ENCODE measurements at places on chromosomes 16 and 17.

DNA sequence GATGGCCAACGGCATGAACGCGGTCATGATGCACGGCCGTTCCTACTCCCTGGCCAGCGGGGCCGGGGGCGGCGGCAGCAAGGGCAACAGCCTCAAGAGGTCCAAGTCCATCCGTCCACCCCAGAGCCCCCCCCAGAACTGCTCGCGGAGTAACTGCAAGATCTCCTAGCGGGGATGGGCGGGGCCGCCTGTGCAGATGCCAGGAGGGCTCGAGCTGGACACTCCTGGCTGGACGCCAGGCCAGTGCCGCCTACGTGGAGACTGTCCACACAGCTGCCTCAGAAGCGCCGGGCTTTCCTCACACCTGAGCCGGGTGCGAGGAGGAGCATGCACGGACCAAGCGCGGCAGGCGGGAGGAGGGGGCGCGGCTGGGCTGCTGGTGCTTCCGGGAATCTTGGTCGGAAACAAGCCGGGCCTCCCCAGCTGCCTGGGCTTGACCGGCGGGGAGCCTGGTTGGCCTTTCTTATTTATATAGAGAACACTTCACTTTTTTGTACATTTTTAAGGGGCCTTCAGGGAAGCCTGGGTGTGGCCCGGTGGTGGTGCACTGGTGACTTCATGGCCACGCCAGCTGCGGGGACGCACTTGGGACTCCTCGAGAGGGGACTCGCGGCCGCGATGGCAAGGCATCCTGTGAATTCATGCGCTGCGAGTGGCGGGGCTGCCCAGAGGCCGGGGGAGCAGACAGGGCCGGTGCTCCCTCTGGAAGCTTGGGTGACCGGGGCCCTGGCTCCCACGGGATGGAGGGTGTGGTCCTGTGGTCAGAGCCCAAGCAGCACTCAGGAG is 3.1 kb upstream of the WFIKKN1 start:
- DNase-seq = no peak

DNA sequence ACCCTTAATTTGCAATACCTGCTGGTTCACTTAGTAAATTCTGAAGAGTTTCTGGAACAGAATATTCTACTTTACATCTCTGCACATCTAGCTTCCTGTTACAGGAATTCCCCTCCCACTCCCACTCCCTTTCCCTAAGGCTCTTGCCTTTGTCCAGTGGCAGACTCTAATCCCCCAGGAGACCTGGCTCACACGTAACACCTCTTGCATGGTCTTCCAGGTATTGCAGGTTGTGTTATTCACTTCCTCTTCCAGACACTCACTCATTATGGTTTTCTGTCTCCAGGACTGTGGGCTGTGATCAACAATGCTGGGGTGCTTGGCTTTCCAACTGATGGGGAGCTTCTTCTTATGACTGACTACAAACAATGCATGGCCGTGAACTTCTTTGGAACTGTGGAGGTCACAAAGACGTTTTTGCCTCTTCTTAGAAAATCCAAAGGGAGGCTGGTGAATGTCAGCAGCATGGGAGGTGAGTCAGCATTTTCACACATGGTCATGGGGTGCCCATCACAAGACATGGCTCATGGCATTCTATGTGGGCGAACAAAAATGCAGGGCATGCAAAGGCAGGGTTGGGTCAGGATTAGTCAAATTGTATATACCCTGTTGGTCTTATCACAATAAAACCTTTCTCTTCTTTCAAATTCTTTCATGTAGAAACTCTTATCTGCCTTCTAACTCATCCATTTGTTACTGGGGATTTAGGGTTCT is 35.8 kb downstream of the HSD17B2 start:
- no peak for DNase-seq

- no peak for DNase-seq
These were observed 49.7 kb downstream of the TOX3 start for GRCh38 chr16:52497067-52497816.

DNA sequence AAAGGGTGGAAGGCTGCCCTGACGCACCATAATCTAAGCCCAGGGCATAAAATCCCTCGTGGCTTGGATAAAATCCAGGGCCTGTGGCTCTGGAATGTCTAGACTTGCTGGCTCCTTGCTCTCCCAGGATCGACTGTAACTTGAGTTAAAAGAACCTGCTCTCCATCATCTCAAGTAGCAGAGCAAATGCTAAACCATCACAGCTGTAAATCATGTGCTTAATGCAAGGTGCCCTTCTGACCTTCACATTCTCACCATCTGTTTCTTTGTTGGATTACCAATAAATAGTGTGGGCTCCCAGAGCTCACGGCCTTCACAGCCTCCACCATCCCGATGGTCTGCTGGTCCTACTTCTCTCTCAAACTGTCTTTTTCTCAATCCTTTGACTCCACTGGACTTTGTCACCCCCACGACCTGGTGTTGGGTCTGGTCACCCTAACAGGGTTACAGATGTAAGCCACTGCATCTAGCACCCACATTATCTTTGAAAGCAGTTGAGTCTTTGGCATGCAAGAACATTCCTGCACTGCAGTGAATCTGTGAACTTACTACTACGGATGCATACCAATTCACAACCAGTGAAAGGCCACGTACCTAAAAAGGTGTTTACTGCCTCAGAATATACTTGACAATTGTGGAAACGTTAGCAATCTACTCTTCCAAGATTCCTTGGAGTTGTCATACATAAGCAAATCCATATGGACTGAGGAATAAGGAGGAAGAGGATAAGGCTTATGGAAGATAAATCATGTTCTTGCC is 15.3 kb downstream of the RSL1D1 start:
- DNase-seq = no peak

- no peak for DNase-seq
These were observed 127.6 kb downstream of the CHD9NB start for GRCh38 chr16:52925143-52925542.

DNA sequence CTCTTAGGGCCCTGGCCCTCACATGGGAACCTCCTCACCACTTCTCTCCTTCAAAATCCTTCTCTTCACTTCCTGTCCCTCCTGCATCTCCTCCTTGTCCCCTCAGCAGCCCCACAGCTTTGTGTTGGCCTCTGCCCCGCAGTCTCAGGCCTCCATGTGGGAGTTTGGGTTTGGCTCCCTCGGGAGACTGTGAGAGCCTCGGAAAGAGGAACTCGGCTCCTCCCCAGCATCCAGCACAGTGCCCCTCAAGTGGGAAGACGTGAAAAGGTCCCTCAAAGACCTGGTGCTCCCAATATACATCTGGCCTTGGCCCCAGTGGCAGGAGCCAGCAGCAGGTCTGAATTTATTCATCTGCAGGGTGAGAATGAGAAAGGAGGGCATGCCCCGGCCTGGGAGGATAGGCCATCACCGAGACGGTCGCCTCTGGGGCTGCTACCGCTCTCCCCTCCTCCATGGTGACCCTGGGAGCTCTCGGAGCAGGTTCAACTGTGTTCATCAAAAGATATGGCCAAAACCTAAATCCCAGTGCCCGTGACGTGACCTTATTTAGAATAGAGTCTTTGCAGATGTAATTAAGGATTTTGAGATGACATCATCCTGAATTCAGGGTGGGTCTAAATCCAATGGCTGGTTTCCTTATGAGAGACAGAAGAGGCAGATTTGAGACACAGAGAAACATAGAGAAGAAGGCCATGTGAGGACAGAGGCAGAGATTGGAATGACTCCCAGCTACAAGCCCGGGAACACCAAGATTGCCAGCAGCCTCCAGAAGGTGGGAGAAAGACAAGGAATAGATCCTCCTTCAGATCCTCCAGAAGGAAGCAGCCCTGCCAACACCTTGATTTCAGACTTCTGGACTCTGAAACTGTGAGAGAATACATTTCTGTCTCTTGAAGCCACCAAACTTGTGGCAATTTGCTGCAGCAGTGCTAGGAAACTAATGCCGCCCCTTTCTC is 135.1 kb downstream of the MRM1 start:
- no peak for DNase-seq

DNA sequence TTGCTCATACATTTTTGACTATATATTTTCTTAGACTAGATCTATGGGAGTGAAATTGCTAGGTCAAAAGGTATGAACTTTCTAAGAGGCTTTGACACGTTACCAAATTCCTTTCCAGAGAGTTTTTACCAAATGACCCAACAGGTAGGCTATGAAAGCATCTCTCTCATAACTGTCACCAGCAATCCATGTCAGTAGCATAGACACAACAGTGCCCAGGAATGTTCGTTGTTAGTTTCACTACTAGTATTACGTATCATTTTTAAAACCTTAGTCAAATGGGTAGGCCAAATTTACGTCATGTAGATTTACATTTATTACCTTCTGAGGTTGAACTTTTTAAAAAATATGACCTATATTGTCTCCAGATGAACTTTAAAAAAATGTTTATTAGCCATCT is 66.8 kb downstream of the MARCHF10 start:
- no peak for DNase-seq

GRCh38 chr16:4365014-4365406 is 6.6 kb upstream of the VASN start:
- no peak for DNase-seq

DNA sequence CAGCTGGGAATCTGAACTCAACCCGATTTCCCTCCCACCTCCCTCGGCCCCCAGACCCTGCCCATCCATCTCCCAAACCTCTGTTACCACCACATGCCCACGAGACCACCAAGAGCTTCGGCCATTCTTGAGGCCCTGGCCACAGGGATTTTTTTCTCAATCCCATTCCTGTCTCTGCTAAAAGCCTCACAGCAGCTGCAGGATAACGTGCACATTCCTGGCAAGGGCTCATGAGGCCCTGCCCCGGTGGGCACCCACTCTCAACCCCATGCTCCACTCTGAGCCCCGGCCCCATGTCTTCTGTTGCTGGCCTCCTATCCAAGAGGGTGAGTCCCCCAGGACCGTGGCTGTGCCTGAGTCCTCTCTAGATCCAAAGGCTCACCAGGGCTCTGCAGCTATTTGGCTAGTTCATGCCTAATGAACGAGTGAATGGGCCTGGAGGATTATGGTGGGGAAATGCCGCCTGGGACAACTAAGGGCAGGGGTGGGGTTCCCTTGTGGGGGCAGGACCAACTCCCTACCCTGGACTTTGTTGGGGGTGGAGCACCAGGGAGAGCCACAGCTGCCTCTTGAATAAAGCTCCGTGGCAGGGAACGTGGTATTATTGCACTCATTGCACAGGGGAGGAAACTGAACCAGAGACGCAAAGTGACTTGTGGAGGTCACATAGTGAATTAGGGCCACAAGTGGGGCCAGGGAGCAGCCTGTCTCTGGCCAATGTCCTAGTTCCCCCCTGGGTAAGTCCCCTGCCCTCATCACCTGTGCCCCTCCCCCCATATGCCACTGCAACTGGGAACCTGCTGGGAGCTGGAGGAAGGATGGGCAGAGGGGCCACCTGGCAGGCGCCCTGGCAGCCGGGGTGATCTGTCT is 113.8 kb upstream of the SMURF2 start:
- no peak for DNase-seq

- DNase-seq = no peak
These were observed 179.3 kb downstream of the SLC39A11 start for GRCh38 chr17:72913142-72913682.

GRCh38 chr16:30628628-30629540 is 18.7 kb upstream of the ZNF689 start:
- DNase-seq = no peak

- no peak for DNase-seq
These were observed 81.3 kb downstream of the SDK2 start for GRCh38 chr17:73562896-73563295.

DNA sequence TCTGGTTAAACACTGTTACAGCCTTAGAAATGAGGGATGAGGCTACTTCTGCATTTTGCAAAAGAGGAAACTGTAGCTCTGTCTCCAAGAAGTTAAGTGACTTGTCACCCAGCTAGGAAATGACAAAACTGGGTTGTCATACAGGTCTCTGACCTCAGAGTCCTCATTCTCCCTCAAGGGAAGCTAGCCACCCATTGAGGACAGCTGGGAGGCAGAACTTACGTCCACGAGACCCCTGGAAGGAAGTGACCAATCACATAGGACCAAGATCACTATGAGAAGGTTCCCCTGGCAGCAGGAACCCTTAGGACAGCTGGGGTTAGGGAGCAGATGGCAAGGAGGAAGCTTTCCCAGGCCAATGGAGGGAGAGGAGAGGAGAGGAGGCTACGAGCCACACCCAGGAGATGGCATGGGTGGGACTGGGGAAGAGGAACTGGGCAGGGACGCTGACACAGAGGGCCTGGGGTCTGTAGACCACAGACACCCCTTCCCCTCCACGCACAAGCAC is 11.2 kb downstream of the METTL22 start:
- DNase-seq = no peak

DNA sequence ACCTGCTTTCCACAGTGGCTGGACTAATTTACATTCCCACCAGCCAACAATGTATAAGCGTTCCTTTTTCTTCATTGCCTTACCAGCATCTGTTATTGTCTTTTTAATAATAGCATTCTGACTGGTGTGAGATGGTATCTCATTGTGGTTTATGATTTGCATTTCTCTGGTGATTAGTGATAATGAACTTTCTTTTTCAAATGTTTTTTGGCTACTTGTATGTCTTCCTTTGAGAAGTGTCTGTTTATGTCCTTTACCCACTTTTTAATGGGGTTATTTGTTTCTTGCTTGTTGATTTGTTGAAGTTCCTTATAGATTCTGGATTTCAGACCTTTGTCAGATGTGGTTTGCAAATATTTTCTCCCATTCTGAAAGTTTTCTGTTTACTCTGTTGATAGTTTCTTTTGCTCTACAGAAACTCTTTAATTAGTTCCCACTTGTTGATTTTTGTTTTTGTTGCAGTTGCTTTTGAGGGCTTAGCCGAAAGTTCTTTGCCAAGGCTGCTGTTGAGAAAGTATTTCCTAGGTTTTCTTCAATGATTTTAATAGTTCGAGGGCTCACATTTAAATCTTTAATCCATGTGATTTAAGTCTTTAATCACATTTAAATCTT is 26.8 kb downstream of the ITGAM start:
- DNase-seq = no peak

DNA sequence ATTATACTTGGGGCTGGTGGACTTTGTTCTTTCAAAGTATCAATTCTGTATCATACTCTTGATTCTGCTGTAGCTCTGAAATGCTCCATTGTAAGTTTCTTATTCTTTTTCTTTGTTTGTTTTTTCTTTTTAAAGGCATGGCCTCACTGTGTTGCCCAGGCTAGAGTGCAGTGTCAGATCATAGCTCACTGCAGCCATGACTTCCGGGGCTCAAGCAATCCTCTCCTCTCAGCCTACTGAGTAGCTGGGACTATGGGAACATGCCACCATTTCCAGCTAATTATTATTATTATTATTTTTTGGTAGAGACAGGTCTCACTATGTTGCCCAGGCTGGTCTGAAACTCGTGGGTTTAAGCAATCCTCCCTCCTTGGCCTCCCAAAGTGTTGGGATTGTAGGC is 38.9 kb upstream of the METTL9 start:
- no peak for DNase-seq

DNA sequence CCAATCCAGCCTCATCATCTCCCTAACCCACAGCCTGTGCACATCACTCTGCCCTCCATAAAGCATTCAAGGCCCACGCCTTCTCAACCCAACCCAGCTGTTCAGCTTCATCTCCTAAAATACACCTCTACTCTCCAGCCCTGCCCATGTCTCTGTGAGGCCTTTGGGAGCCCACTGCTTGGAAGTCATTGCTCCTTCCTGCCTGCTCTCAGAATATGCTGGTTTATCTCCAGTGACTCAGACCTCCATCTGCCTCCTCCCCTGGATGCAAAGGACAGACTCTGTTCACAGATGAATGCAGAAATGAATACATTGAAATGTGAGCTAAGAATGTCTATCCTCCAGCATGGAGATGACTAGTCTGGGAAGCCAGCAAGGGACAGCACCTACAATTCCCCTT is 19.0 kb downstream of the KCNG4 start:
- no peak for DNase-seq
